Breast epithelium (tissue), 4 donors: ENCODE measurements at places on chromosomes 1 and 21.

DNA sequence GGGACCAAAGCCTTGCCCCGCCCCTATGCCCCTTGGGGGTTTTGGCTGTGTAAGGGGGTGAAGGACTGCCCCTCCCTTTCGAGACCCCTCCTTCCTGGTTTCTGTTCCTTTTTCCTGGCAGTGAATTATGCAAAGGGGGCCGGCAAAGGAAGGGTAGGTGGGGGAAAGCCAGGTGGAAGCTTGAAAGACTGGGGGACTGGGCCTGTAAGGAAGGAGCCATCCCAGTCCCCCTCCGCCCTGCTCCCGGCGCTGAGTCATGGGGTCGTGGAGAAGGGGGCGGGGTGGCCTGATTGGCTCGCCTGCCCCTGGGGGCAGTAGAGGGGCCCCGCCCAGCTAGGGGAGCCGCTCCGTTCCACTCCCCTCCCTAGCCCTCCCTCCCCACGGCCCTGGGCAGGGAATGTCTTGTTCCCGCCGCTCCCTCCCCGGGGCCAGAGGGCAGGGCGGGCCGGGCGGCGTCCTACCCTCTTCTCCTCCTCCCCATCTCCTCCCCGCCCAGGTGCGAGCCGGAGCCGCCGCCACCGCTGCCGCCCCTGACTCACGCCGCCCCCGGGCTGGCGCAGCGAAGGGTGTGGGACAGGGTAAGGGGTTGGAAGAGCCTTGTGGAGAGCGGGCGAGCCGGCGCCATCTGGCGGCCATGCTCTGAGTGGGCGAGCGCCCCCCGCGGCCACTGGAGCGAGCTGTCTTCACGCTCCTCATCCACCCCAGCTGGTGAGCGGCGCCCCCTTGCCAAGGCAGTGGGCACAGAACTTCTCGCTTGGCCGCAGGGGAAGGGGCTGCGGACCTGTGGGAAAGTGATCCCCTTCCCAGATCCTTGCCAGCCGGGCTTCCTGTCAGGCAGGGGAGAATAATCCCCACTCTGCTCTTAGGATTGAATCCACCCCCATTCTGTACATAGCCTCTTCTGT, 14.7 kb downstream of the ZBTB7B start:
- peak; percentile 97 for DNase-seq

- no peak for DNase-seq
Observed at GRCh38 chr21:36948686-36949085, 17.8 kb downstream of the HLCS start.

GRCh38 chr1:62024690-62025089, 170.0 kb upstream of the L1TD1 start:
- DNase-seq, result no peak

GRCh38 chr1:86487811-86488141, 19.0 kb downstream of the CLCA1 start:
- DNase-seq, result no peak

GRCh38 chr1:167457936-167458584, 60.3 kb downstream of the CD247 start:
- no peak for DNase-seq

DNA sequence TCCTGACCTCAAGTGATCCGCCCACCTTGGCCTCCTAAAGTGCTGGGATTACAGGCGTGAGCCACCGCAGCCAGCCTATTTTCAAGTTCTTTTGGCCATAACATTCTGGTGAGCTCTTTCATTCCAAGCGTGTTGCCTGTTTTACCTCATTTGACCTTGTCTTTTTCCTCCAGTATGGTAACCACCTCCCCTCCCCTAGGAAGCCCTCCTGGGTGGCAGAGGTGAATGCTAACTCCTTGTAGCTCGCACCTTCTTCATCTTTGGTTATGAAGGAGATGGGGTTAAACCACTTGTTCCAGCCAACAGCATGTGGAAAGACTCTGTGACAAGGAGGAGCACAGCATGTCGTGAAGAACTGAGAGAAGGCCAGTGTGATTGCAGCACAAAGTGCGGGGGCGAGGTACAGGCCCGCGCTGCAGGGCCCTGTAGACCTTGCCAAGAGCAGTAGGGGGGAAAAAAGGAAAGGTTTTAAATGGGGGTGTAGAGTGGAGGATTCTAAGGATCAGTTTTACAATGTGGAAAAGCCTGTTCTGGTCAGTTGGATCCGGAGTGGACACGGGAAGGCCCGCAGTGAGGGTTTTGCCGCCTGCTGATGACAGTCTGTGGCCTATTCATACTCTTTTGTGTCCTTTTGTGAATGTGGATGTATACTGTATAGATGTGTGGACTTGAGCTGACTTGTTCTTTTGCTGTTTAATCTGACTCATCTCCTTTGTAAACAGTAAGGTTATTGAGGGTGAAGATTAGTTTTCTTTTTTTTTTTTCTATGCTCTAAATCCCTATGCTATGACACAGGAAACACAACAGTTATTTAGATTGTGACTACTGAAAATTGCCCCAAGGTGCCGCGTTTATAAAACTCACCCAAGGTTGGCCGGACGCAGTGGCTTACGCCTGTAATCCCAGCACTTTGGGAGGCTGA, 7.5 kb upstream of the ZNF436 start:
- DNase-seq, result no peak

DNA sequence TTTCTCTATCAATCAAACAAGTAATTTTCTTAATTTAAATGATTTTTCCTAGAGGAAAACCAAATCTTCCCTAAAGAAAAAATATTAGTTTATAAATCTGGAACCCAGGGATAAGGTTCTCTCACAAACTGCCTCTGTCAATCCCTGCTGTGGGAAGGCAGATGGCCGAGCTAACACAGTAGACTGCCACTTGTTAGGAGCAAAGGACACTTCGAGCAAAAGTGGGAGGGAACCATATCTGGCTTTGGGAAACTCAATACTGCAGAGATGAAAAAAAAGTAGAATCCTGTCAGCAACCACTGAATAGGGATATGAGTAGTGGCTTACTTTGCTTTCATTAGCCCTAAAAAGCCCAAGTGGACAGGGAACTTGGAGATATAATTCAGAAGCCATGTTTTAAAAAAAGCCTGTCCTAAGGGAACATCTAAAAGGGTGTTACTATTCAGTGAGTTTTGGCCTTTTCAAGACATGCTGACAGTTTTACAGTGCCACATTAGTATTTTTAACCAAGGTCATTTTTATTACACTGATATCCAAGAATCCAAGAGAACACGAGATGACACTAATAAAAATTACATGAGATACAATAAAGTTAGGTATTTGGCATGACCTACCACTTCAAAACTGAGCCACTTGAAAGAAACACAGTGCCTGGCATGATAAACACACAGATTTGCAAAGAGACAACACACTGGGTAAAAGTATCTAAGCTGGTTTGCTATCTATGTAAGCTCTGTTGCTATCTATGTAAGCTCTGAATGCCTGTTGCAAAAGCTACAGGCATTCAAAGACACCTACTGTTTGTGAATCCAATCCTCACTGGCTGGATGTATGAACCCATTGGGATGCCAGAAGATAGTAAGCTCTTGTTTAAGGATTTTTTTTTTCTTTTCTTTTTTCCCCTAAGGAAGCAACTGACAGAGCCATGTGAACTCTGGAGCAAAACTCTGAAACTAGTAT, 21.4 kb downstream of the TEX38 start:
- no peak for DNase-seq

DNA sequence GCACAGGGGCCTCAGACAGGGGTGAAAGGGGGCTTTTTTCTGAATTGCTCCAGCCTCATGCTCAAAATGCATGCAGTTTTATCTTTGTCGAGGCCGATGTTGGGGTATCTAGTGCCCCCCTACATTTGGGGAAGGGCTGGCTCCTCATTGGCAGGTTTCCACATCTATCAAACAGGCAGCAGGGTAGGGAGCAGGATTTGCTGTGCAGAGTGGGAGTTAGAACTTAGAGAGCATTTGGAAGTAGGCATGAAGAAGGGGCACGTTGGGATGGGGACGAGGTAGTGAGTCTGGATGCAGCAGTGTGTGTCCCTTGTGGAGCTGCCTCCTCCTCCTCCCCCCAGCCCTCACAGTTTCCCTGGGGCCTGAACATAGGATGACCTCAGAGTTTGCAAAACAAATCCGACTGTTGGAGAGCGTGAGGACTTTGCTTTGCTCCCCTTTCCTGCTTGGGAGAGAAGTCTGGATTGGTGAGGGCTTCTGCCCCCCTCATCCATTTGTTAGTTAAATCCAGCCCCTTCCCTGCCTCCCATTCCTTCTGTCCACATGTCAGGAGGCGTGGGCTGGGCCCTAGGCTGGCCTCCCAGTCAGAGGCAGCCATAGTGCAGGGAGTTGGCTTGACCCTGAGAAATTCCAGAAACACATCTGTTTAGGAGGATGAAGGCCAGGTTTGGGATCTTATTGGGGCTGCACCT, 36.9 kb upstream of the GPR37L1 start:
- peak; percentile 83 for DNase-seq

DNA sequence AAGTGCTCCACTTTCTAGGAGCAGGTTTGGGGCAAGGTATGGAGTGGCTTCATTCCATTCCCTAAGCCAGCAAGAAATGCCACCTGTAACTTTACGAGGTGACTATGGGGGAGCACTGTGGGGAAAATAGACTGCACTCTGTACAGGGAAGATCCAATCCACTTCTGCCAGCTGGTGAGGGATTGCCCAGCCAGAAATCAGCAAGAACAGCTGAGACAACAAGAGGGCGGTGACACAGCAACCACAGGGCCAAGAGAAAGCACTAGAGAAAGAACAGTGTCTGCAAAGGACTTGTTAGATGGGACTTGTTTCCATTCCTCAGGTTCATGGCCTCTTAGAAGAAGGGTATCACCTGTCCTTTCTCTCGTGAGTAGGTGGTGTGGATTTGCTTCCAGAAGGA, 19.6 kb downstream of the CAPN8 start:
- DNase-seq, result no peak

- DNase-seq, result no peak
Observed at GRCh38 chr1:225860876-225861441, 21.2 kb downstream of the TMEM63A start.

DNA sequence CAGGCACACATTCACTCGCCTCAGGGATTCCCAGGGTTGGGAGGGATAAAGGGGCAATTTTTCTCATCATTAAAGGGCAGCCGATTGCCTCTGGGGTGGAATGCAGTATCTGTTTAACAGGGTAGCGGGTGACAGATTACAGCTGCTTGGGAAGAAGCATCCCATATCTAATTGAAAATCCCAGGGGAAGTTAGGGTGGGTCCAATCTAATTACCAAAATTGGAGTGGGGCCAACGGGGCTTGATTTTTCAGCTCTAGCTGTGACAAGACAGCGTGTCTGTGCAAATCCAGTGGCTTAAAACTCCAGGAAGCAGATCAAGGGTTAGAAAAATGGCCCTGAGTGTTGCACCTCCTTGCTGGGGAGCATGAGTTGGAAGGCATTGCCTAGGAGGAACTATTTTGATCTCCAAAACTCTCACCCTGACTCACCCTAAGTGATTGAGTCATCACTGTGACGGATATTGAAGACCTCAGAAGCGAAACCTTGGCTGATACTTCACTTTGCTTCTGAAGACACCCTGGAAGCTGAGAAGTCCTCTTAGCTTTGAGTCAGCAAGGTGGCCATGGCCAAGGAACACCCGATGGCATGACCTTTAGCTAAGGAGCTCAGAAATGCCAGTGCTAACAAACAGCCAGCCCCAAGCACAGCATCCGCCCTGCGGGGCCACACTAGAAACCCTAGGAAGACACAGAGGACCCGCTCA, 46.0 kb downstream of the GRHL3 start:
- DNase-seq, result no peak

DNA sequence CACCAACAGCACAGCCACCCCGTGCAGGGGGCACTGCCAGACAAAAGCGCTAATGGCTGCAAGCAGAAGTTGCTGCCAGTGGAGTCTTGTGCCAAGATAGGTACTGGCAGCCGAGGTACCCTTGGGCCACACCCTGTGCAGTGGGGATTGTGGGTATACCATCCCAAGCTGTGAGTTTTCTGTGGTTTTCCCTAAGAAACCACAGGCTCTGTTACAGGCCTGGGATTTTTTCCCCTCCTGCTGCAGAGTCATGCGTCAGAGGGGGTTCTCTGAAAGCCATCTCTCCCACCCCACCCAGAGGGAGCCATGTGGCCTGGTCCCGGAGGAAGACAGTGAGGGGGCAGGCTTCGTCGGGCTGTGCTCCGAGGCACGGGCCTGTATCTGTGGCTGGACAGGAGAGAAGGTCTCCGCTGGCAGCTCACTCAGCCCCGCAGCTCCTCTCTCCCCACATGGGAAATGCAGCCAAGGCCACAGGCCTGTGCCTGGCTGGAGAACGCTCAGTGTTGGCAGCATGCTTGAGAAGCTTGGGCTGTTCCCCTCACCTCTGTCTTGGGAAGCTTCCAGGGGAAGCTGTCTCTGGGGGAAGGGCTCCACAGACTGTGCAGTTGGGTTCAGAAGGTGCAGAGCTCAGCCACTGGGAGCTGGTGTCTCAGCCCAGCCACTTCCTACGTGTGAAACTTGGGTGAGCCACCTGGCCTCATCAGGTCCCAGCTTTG, 42.5 kb downstream of the NEK2 start:
- no peak for DNase-seq

- DNase-seq, result no peak
Observed at GRCh38 chr1:246280551-246280950, 226.5 kb downstream of the SMYD3 start.

DNA sequence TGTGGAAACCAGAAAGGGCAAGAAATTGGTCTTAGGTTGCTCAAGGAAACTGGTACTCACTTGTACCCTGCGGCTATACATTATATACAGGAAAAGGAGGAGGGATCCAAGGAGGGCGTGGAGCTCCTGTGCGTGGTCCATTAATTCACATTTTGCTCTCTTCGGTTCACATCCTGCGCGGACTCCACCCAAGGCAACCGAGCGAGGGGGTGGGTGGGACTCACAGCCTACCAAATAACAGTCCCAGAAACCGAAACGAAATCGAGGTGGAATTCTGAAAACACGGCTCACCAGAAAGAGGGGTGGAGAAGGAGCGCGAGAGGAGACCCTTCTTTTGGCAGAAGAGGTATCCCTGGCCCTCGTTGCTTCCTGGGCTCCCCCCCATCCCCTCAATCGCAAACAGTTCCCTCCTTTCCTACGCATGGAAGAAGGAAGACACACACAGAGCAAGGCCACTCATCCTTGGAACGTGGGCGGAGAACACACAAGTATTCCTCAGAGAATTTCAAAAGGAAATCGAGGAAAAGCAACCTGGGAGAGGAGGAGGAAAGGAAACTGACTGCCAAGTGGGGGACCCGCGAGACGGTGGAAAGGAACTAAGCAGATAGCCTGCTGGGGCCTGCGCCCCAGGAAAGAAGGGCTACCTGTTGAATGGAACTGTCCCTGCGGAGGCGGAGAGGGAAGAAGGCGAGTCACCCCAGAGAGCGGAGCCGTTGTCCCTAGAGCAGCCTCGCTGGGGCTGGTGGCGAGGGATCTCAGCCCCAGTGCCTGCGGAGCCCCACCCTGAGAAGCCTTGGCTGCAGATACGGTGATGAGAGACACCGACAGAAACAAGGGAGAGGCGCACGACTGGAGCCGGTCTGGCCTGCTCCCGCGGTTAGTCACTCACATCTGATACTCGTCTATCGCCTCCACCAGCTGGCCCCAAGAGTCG, 705 bp downstream of the AIDA start:
- DNase-seq, result peak; percentile 37

- DNase-seq, result no peak
Observed at GRCh38 chr1:80369780-80370179, 1363.2 kb upstream of the ADGRL4 start.
